Pulmonary artery endothelial cell (primary cell): ENCODE measurements at places on chromosomes 3 and 15.

DNA sequence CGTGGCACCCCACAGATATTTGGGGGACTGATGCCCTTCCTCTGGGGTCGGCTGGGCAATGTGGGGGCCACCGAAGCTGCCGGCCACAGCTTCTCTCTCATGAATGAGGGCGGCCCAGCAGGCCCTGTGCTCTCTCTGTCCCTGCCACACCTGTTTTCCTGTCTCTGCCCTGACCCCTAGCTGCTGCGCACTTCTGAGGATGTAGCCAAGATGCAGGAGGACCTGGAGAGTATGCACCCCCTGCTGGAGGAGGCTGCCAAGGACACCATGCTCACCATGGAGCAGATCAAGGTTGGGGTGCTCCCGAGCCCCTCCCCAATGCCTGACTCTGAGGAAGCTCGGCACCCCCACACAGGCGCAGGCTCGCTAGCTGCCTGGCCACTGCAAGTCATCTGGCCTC is 59.7 kb downstream of the SEMA3G start:
- no peak for DNase-seq

- DNase-seq, result no peak
Observed at GRCh38 chr3:165903885-165904630, 66.8 kb upstream of the BCHE start.

DNA sequence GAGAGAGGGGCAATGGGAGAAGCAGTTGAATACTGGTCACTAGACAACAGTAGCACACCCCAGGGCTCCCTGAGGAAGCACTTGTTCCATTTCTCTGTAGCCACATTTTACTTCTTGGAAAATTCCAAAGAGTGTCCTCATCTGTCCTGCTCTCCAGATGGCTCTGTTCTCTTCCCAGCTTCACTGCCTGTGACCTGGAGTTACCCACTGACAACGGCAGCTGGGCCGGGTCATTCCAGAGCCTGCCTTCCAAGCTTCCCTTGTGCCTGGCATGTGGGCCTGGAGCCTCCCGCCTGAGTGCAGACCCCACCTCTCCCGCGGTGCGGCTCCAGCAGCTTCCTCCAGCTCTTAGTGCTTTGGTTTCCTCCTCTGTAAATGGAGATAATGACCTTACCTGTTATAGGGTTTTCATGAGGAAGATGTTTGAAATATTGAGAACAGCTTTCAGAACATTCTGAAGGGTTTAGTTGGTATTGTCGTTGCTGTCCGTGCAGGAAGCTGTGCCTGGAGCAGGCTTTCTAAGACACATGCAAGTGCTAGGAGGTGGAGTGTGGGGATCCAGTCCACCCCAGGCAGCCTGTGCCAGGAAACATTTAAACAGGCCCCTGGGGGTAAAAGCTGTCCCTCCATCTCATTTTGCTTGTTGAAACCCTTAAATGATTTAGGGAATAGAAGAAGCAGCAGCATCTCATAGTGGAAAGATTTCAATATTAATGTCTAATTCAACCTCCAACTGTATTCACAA is 24.8 kb downstream of the EFCC1 start:
- no peak for DNase-seq

DNA sequence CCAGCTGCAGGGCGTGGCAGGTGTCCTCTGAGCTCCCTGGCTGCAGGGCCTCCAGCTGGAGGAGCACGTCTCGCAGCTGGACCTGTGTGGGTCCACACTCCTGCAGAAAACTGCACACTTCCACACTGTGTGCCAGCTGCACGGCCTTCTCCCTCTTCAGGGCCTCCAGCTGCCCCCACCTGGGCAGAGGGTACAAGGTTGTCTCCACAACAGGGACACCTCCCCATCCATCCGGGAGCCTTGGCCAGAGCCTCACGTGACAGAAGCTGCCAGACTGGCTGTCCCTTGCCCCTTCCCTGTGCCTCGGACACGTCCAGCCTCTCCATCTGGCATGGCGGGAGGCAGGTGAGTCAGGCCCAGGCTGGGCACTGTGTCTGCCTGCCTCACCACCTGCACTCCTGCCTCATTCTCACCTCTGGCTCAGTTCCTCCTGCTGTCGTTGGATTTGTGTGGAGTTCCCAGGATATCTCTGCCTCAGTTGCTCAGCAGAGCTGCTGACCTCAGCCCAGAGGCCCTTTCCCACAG is 14.5 kb downstream of the SPTBN5 start:
- DNase-seq, result no peak

DNA sequence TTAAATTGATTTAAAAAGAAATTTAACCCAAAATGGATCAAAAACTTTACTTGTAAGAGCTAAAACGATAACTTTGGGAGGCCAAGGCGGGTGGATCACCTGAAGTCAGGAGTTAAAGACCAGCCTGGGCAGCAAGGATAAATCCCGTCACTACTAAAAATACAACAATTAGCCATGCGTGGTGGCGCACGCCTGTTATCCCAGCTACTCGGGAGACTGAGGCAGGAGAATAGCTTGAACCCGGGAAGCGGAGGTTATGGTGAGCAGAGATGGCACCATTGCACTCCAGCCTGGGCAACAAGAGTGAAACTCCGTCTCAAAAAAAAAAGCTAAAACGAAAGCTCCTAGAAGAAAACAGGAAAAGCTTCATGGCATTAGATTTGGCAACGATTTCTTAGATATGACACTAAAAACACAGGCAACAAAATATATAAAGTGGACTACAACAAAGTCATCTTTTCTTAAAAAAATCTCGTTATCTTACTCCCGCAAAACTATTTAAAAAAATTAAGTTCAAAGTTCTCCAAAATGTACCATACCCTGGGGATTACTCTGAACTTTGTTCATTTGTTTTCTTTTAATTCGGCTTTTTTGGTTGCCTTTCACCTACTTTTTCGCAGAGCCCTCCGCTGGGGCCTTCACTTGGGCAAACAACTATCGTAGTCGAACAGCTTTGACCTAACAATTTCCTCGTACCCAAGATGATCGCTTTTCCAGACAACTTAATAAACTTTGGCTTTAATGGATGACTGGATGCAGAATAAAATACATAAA is 2.9 kb downstream of the HDDC3 start:
- no peak for DNase-seq

DNA sequence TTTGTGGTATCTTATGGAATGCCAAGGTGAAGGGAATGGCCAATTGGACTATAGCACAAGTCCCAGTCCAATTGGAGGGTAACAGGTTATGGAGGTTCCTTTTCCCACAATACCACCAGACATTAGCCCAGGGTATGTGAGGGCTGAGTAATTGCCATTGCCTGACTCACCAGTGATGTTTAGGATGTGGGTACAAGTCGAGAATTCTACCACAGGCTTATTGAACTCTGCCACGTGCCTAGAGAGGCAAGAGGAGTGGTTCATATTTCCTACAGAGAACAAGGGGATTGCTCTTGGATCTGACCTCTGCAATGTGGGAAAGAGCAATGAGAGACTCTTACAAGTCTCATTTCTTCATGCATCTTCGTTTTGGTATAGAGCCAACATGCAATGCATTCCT is 85.0 kb upstream of the XCR1 start:
- DNase-seq, result no peak

- DNase-seq, result no peak
Observed at GRCh38 chr15:92553317-92553716, 102.3 kb downstream of the FAM174B start.

GRCh38 chr3:196650740-196651311 is 11.3 kb downstream of the NRROS start:
- DNase-seq, result peak; percentile 97

GRCh38 chr3:182629521-182629920 is 163.8 kb upstream of the ATP11B start:
- DNase-seq, result no peak
